ENCODE measurements at places on chromosomes 12 and 14.

- DNase-seq: no peak
Observed at GRCh38 chr12:82671673-82672195, 15.0 kb upstream of the TMTC2 start.

DNA sequence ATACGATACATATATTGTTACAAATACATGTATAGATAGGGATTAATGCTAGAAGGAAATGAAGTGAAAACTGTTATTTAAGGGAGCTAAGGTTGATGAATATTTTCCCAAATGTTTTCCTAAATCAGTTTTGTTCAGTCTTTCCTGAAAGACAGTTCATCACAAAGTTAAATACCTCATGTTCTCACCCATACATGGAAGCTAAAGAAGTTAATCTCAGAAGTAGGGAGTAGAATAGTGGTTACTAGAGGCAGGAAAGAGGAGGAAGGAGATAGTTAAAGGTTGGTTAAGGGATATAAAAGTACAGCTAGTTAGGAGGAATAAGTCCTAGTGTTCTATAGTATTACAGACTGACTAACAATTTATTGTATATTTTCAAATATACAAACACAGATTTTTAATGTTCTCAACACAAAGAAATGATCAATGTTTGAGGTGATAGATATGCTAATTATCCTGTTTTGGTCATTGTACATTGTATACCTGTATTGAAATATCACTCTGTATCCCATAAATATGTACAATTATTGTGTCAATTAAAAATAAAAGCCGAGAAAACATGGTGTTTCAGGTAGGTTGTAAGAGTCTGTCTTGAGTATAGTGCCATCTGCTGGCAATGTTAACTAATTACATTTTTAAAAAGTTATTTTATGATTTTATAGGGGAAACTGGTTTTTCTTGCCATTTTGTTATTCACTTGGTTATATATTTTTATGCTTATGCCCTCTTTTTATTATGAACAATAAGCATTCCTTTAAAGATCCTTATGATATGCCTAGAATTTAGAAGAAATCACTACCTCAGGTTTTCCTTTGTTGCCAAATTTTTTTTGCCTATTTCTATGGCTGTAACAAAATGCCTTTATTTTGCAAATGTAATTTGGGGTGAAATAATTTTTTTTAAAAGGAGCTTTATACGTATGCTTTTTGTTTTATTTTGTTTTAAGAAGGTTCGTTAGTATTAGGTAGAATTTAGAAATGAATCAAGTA is 26.9 kb downstream of the ZDHHC17 start:
- DNase-seq: no peak

- no peak for DNase-seq
Observed at GRCh38 chr12:57560516-57560915, 10.7 kb downstream of the KIF5A start.

- DNase-seq: no peak
Observed at GRCh38 chr12:131138638-131139362, 185.1 kb downstream of the ADGRD1 start.

GRCh38 chr12:108449478-108449877 is 65.6 kb upstream of the FICD start:
- DNase-seq: no peak

DNA sequence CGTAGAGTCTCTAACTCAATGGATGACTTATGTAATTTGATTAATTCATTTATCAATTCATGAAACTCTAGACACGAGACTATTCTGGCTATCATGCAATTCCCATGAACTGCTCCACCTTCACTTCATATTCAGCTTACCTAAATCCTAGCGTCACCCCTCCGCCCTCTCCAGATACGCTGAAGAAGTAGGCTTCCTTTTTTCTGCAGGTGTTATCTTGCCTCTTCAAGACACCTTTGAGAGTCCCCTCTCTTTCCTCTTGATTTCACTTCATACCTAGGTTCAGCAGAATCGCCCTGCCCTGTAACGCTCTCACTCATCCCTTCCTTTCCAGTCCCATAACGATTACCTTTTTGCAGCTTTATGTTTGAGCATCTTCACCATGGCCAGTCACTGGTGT is 4.0 kb upstream of the RNASE4 start:
- no peak for DNase-seq

DNA sequence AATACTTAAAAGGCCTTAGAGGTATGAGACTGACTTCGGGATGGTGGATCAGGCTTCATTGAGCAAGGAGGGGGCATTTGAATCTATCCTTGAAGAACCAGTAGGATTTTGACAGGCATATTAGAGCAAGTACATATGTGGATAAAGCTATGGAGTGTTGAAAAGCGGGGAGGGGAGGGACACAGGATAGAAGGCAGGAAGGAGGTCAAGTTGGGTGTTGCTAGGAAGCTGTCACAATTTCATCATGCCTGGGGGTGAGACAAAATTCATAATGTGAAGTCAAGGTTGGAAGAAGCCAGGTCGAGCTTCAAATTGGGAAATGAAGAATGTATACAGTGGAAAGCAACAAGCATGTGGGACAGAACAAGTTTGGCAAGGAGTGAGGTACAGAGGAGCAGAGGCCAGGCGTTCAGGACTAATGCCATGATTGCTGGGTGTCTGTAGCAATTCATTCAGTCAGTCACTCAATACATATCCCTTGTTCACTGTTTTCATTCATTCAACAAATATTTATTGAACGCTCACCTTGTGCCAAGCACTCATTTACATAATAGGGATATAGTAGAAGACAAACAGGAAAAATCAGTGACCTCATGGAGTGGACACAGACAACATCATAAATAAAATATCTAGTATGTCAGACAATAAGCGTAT is 58.3 kb upstream of the LTA4H start:
- no peak for DNase-seq

DNA sequence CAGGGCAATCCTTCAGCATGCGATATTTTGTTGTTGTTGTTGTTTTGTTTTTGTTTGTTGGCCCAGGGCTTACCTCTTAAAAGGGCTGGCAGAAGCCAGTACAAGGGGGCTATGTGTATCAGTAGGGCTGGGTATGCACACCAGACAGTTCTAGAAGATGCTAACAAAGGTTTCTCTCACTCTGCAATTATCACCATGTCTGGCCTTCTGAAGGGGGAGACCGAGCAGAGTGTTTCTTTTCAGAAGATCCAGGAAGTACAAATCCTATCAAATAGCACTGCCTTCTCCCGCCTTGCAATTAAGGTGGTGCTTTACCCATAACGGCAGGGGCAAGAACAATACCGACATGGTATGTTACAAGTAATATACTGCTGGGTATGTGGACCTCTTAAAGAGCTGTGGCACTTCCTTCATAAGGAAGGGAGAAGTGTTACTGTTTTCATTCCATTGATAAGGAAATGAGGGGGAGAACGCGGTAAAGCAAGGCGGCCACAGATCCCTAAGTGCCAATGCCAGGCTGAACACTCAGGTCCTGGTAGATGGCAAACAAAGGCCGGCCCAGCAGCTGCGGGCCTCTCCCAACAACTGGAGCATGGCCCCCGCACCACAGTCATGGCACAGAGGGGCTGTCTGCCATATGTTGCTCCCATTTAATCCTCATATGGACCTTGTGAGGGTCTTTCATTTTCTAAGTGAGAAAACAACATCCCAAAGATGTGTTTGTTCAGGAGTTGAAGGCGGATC is 19.2 kb upstream of the CACNA2D4 start:
- DNase-seq: no peak

- no peak for DNase-seq
Observed at GRCh38 chr14:76376409-76376877, 506 bp downstream of the ESRRB start.

DNA sequence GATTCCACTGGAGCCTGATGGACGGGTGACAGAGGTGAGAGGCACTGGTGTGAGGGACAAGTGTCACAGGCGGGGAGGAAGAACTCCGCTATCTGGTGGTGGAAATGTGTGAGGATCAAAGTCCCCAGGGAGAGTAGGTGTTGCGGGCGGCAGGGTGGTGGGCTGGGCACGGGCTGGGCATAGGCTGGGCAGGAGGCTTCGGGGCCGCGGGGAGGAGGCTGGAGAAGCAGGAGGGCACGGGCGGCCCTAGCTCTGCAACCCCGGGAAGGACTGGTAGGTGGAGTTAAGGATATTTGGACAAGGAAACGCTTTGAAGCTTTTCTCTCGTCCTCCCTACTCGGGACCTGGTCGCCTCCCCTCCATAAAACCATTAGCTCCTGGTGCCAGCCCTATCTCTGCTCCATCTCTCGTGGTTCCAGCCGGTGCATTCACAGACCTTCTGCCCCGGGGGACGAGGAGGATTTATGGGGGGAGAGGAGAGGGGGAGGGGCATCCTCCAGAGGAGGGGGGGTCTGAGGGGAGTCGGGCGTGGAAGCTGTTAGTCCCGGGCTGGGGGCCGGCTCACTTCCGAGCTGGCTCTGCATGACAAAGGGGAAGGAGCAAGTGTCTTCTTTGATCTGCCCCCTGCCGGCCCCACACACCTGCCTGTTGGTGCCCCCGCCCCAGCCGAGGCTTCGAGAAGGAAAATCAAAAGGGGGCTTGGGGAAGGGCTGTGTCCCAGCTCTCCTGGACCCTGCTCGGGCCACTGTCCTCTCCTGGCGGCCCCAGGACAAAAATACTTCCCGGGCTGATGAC is 504 bp downstream of the WNT5B start:
- DNase-seq: no peak

DNA sequence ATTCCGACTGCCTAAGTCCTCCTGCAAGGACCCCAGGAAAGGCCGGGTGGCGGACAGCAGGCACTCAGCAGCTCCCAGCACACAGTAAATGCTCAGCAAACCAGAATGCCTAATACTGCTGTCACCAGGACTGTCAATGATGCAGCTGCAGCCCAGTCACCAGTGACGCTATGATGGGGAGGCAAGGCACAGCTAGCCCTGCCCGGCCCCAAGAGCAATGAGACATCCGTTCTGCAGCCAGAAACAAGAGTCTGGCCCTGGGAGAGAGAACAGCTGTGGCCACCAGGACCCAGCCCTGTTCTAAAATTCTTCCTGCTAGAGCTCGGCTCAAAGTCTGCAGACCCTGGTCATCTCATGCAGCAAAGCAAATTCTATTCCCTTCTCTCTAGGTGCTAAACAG is 69.8 kb downstream of the NCOR2 start:
- DNase-seq: no peak

Measured in stimulated activated CD4-positive, alpha-beta T cell treated with anti-CD3 and anti-CD28 coated beads, Interleukin-1b, Interleukin-23, amount 100 ng/mL, for 1 hour (primary cell).